ENCODE measurements at places on chromosomes 2 and 18.

DNA sequence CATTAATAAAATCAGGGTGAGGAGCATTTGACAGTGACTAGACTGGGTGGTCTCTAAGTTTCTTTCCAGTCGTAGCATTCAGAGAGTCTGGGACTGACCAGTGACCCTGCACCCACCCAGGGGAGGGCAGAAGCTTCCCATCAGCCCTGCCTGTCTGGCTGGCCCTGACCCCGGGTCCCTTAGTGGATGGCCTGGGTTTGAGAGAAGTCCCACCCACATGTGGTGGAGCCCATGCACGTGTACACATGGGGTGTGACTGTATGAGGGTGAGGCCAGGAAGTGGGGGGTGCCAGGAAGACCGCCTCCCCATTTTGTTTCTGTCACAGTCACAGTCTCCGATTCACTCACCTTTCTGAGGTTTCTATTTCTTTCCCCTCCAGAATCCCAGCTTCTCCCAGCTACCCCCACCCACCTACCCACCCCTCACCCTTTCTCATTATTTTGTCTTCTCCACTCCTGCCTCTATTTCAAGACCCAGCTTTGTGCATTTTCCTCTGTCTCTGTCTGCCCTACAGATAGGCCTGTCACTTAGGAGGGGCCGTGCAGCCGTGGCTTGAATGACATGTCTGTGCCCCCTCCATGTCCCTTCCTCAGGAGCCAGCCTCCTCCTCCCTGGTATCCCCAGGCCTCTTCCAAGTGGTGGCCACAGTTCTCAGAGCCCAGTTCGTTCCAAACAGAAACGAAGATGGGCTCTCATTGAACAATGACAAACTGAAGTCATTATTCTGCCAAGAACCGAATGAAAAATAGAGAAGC is 13.6 kb downstream of the CIB4 start:
- DNase-seq, result no peak

- DNase-seq, result no peak
Measured at GRCh38 chr18:80158365-80158764, 49.3 kb downstream of the ADNP2 start.

DNA sequence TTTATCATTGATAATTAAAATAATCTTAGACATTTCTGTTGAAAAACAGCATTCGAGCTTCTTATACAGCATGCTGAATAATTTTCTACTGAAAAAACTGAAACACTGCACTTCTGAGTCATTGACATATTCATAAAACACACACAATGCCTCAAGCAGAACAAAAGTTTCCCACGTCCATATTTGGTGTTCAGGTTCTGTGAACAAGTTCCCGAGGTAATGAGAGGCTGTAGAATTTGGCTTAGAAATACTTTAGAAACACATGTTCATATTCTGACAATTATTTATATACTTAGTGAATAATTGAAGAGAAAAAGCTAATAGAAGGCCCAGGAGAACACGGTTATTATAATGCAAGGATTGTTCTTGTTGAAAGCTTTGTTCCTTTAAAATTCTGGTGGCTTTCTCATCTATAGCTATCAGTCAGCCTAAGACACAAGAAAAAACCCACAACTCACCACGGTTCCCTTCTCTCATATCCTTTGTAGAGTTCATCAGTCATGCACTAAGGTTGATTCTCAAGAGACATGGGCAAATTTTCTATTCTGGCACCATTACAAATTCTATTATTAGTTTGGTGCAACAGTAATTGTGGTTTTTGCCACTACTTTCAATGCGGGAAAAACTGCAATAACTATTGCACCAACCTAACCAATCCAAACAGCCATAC is 194.4 kb downstream of the TMX3 start:
- DNase-seq, result no peak

- no peak for DNase-seq
Measured at GRCh38 chr18:35770376-35771014, 189.0 kb downstream of the GALNT1 start.

DNA sequence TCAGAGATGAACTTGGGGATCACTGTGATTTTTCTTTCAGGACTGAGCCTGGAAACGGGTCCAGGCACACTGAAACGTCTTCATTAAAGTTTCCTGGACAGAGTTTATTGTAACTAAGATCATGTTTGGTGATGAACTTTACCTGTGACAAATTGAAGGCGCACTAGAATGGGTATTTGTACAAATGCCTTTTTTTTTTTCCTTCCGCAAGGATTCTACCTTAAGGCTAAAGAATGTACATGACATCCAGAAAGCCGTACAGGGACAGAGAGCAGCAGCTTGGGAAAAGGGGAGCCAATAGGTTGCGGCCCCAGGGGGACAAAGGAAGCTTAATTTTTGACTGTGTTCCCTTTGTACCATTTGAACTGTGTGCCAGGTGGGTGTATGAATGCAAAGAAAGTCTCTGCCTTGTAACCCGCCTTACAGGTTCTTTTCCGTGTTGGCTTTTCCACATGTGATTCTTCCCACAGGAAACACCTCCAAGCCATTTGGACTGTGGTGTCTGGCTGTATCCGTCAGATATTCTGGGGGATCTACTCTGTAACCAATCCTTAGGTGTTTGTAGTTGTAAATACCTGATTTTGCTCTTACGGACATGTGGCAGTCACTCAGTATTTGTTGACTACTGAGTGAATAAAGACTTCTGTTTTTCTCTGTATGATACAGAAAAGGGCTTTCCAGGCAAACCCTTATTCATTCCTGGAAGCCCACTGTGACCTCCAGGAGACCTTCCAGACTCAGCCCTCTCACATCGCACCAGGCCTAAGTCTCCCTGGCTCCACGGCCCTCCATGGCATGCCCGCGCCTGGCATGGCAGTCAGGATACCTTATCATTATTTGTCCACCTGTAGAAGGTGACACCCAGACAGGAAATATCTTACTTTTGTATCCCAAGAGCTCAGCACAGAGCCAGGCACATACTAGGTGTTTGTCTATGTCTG is 1.1 kb downstream of the LRRFIP1 start:
- no peak for DNase-seq

DNA sequence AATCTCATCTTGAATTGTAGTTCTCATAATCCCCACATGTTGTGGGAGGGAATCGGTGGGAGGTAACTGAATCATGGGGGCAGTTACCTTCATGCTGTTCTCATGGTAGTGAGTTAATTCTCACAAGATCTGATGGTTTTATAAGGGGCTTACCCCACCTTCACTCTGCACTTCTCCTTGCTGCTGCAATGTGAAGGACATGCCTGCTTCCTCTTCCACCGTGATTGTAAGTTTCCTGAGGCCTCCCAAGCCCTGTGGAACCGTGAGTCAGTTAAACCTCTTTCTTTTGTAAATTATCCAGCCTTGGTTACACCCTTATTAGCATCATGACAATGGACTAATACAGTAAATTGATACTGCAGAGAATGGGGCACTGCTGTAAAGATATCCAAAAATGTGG is 57.9 kb downstream of the SCN7A start:
- no peak for DNase-seq

DNA sequence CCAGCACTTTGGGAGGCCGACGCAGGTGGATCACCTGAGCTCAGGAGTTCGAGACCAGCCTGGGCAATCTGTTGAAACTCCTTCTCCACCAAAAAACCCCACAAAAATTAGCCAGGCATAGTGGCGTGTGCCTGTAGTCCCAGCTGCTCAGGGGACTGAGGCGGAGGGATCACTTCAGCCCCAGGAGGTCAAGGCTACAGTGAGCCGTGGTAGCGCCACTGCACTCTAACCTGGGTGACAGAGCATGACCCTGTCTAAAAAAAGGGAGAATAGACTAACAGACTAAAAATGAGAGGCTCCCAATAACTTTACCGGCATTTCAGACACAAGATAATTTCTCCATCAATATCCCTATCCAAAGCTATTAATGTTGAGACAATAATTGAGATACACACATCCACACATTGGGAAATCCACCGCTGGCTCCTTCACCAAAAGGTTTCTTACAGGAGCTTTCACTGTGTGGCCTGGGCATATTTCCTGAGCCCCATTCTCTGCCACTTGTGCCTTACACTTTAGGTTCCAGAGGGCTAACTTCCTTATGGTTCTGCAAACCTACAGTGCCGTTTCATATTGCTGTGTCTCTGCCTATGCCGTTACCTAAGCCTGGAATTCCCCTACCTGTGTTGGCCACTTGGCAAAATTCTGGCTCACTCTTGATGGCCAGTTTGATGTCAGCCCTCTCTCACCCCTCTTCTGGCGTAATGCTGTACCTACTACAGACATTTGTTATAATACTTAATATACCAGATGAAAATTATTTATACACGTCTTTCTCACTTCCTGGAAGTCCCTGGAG is 115.8 kb upstream of the ZFP36L2 start:
- DNase-seq, result peak; percentile 9

DNA sequence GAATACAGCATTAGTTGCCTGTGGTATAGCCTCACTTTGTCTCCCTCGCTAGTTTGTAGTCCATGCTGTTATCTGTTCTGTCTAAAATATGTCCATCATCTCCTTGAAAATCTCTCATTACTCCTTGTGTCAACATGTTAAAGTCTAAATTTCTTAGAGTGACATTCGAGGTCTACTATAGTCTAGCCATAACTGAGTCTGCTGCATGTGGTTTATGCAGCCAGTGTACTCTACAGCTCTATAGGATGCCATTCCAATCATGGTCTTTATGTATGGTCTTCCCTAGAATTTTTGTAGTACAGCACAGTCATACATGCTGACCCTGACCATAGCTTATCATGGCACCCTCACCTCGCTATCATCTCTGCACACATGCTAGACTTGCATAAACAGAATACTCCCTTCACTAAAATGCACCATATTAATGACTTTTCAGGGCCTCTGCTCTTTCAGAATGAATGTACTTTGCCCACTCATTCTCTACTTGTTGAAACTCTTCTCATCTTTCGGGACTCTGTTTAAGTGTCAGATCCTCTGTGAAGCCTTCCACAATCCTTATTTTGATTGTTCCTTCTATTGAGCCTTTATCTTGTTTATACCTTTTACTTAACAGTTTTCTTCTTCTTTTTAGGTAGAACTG is 12.8 kb downstream of the TANK start:
- DNase-seq, result no peak

GRCh38 chr2:2182551-2183071 is 148.5 kb downstream of the MYT1L start:
- no peak for DNase-seq

DNA sequence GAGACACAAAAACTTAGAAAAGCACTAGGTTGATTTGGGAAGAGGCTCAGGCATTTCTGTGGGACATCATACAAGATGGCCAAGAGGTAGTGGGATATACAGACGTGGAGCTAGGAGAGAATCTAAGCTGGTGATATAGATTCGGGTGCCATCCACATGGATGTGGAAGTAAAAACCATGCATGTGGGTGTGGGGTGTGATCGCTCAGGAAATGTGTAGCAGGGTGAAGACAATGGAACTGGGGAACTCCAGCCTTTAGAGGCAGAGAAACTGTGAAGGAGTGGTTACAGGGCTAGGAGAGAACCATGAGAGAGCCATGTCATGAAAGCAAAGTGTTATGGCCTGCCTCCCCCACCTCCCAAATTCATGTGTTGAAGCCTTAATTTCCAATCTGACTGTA is 43.0 kb upstream of the CTLA4 start:
- DNase-seq, result no peak

- DNase-seq, result peak; percentile 91
Measured at GRCh38 chr2:218396688-218397462, 2.8 kb upstream of the CTDSP1 start.

DNA sequence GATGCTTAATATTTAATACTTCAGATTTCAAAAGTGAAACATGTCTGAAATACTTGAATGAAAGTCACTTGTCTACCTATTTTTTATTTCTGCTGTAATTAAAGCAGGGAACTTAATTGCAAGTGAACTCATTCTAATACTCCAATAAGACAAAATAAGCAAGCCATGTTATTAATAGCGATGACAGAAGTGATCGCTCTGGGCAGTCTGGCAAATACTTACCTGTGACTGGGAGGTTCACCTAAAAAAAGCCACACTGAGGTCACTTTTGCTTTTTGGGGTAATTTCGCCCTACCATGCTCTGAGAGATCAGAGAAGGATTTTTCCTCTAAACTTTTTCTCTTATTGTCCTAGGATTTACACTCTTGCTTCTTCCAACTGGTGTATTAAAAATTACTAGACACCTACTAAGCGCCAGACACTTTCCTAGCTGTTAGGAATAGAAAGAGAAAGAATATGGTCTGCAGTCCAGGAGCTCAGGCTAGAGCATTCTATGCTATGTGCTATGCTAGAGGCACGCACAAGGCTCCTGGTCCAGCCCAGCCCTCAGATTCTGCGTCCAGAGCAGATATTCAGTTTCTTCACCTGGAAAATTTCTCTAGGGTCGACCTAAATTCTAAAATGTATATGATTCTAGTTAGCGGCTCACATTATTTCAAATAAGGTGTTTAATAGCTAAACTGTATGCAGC is 26.5 kb upstream of the PPP1CB start:
- DNase-seq, result no peak

DNA sequence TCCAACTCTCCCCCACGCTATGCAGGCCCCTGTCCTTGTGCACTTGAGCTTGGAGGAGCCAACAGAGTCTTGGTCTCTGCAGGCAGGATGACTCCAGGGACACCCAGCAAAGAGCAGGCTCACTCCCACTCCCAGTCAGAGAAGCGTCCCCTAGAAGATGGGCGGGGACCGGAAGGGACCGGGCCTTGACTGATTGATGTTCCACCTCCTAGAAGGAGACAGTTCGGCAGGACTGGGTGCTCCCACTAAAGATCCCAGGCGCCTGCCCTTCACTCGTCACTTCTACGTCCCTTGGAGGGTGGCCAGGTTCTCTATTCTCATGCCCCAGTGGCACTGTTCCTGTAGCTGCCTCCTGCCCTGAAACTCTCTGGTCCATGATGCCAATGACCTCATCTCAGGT is 3.2 kb upstream of the SP100 start:
- no peak for DNase-seq

- DNase-seq, result no peak
Measured at GRCh38 chr2:236685979-236686520, 116.4 kb downstream of the ACKR3 start.

DNA sequence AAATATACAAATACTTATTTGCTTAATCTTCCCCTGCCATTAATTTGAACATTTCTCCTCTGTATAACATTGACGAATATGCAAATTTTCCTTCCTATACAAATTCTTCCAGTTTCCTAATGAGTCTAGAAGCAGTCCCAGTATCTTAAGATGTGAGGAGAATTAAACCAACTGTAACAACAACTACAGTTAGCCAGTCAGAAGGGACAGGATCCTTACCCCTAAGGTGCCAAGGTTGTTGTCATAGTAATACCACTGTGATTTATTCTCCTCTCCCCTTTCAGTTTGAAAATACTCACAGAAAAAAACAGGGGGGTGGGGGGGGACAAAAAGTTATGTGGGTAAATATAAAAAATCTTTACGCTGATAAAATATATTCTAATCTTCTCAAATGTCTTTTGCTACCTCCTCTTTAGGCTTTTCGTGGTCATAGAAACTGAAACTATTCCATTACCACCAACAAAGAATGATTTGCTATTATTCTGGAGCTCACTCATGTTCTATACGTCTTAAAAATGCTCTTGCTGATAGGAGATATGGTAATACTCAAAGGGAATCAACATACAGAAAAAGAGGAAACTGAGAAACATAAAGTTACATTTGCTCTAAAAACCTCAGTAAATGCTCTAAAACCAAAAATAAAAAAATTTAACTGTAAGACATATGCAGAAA is 107.6 kb downstream of the MEMO1 start:
- DNase-seq, result no peak

Data from DMS53 (cell line).